ENCODE measurements at places on chromosomes 5 and 9.

GRCh38 chr5:130871346-130872086 lies 293.5 kb downstream of the HINT1 start:
- no peak for DNase-seq

DNA sequence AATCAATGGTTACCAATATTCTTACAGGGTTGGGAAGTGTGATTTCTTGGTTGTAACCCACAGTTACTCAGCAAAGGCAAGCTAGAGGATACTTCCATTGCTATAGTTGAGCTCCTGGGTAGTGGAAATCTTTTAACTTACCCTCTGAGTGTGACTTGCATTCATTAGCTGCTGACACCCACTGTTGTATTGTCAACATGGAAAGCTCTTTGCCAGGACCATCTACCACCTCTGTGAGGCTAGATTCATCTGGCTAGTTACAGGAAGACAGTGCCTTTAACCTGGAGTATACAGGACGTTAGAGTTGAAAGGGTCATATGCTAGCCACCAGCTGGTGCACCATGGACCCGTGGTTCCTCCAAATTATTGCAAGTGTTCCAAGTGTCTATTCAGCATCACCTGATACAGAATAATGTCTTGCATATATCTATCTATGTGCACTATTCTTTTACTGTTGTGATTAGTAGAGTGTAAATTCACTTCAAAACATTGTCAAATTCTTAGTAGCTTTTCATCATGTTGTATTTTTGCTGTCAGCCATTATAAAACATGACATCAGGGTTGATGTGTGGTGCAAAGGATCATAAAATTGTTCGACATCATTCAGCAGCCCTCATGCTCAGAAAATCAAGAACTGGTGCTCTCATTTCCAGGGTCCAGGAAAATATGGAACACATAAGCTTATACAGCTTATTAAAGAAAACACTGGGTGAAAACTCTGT lies 239.0 kb downstream of the PJA2 start:
- DNase-seq: no peak

- no peak for DNase-seq
Observed at GRCh38 chr9:135791431-135792267, 89.7 kb downstream of the KCNT1 start.

DNA sequence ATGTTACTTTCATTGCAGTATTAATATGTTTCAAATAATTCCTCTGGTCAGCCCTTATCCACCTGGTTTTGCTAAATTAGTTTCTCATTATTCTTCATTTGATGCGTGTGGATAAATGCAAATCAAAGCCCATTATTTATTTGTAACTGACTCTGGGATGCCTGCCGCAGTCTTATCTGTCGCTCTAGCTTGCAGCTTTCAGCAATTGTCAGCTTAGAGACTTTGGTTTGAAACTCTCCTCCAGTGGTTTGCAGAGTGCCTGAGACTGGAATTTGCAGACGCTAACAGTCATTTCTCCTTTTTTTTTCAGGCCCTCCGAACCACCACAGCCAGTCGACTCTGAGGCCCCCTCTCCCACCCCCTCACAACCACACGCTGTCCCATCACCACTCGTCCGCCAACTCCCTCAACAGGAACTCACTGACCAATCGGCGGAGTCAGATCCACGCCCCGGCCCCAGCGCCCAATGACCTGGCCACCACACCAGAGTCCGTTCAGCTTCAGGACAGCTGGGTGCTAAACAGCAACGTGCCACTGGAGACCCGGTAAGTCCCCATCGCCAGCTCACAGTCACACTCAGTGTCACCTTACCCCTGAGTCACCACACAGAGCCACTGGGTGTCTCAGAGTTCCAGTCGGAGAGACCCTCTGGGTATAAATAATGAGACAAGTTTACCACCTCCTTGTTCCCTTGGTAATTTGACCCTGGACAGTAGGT lies 339.0 kb upstream of the WWC1 start:
- DNase-seq: no peak

GRCh38 chr9:90442723-90443122 lies 199.9 kb downstream of the DIRAS2 start:
- DNase-seq: no peak

DNA sequence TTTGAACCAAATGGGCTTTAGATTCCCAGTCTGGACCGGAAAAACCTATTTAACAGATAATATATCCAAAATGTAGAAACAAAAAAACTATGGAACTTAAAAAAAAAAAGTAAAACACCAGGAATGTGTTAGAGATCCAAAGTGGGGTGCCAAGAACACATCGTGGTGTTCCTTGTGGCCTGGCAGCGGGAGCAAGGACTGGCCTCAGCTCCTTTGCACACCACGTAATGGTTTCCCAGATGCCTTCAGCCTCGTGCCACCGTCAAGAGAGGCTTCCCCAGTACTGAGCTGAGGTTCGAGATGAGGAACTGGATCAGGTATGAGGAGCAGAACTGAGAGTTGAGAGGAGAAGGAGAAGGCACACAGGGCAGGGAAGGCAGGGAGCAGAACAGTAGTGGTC lies 3.5 kb downstream of the ASPN start:
- DNase-seq: no peak

GRCh38 chr5:130231786-130232185 lies 327.5 kb downstream of the CHSY3 start:
- no peak for DNase-seq

GRCh38 chr5:147748590-147748989 lies 33.9 kb downstream of the JAKMIP2 start:
- DNase-seq: no peak

DNA sequence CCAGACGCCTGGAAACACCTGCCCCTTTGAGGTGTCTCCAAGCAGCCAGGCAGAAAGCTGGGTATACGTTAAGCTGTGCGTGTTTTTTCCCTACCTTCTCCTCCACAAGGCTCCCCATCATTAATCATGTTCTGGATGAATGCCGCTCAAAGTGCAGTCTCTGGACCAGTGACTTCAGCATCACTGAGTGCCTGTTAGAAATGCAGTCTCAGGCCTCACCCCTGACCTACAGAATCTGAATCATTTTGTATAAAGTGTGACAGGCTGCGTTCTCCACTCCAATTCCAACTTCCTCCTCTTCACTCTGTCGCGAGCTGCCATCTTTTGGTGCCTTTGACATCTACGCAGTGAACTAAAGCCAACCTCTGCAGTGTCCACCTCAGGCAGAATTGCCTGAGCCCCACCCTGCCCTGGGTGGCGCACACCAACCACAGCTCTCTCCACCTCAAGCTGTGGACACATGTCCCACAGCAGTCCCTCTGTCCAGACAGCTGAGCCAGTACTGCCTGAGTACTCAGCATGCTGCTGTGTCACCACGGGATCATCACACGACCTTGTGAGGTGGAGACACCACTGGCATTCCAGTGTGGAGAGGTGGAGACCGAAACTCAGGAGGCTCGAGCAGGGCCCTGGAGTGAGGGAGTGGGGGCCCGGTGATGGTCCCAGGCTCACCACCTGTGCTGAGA lies 14.2 kb downstream of the PTPN3 start:
- DNase-seq: no peak

DNA sequence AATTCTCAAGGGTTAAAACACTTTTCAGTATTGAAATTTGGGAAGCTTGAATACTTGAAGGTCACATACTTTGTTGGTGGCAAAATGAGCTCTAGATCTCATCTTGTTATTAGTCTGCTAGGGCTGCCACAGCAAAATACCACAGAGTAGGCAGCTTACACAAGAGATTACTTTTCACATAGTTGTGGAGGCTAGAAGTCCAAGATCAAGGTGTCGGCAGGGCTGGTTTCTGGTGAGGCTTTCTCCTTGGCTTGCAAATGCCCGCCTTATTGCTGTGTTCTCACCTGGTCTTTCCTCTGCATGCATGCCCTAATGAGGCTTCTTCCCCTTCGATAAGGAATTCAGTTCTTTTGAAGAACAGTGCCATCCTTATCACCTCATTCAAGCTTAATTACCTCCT lies 270.8 kb upstream of the ANKRD55 start:
- no peak for DNase-seq

DNA sequence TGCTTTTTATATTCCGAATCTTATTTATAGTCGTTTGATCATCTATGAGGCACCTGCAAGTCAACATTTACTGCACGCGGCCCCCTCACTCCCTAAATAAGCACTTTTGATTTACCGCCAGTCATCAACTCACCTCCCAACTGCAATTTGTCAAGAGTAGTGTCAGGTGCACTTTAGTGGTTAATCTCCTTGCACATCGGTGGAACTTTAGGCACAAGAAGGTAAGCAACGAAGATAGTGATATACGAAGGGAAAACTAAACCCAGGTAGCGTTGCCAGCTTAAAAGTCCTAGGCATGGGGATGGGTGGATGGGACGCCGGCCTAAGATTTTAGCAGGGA lies 513 bp upstream of the RNF180 start:
- DNase-seq: no peak

DNA sequence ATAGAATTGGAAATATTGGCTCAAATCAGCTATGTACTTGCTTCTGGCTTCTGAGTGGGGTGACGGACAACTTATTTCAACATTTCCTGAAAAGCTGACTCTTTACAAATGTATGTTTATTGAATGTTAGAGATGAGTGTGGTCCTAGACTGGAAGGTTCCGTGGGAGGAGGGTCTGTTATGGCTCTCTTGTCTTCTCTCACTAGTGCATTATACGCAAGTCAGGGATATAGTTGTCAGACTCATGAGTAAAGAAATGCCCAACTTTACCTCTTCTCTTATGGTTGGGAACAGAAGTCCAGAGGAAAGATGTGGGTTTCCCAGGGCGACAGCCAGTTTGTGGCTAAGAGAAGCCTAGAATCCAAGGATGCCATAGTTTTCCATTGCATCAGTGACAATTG lies 839.3 kb upstream of the WWC1 start:
- no peak for DNase-seq

DNA sequence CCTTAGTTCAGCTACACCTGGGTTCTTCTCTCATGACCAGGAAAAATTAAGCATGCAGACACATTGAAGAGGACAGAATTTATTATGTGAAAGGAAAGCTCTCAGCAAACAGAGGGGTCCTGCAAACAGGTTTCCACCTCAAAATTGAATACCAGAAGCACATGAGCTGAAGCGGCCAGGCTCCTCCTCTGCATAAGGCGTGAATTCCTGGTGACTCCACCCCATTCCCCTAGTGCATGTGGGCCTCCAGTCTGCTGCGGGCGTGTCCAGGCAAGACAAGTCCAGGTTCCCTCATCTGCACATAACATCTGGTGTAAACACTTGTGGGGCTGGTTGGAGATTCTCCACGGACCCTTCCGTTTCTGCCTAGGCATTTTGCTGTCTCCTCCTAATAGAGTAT lies 1156.4 kb downstream of the FOXD4L5 start:
- no peak for DNase-seq

DNA sequence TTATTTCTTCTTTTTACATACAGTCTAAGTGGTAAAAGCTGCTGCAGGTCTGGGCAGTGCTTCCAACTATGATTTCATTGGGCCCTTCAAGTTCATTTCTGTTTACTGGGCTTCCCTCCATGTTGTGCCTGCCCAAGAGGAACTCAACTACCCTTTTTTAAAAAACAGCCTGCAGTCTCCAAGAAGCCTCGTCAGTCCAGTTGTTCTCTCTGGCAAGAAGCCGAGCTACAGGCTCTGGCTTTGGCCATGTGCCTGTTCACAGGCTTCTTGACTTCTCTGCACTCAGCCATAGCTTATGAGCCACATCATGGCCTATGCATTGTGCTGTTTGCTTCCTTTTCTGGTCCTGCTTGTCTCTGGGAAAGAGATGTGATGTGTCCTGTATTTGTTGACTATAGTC lies 119.7 kb upstream of the PJA2 start:
- no peak for DNase-seq

- no peak for DNase-seq
Observed at GRCh38 chr5:173699966-173700365, 83.5 kb upstream of the BOD1 start.

DNA sequence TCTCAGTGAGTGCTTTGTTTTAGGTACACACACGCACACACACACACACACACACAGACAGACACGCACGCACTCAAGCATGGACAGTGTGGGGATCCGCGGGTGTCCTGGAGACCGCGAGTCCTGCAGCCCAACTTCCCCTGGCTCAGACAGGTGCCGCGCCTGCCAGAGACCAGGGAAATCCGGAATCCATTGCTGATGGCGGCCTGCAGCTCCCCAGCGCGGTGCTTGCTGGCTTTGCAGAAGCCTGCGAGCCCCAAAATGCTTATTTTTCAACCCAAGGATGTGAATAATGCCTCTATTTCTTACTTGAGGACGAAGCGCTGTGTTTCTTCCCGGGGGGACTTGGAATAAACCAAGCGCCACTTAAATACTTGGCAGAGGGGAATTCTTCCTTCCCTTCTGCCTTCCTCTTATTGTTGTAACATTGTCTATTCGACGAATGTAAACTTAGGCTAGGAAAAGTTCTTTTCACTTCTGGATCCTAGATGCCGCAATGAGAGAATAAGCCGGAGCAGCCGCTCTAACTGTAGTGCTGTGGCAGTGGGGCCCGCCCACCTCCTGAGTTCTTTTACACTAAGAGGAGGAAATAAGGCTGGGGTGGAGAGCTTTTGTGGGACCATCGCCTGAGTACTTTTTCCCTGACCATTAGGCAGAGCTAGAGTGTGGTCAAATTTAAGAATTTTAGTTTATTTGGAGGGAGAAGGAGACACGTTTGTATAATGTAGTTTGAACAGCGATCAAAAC lies 802 bp downstream of the ITGA2 start:
- DNase-seq: no peak

DNA sequence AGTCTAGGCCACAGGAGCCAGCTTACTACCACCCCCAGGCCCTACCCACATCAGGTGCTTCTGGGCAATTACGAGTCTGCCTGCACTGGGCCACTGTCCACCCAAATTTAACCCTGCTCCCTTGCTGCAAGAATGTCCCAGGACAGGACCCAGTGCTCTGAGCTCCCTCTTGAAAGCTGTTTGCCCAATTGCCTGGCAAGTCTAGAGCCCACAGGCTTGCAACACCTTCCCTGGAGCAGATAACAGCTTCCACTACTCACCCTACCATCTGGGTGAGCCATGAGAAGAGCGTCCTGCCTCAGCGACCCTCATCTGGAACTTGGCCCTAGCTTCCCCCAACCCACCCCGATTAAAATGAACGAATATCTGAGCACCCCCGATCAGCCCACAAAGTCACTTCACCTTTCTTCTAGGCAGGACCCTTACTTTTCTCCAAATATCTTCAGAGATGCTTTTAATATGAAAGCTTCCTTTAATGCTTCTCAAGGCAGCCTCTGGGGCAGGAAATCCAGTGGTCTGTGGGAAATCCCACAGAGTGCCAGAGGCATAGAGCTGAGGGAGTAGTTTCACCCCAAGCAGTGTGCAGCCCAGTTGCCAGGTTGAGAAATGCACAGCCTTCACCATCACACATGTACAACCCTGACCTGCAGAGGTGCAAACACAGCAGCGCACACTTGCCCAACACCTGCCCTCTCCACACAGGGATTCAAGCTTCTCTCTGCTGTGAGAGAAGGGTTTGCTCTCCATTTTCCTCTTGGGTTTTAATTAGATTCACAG lies 10.6 kb downstream of the ACSL6 start:
- no peak for DNase-seq
